ENCODE measurements at places on chromosomes 2 and 18.

DNA sequence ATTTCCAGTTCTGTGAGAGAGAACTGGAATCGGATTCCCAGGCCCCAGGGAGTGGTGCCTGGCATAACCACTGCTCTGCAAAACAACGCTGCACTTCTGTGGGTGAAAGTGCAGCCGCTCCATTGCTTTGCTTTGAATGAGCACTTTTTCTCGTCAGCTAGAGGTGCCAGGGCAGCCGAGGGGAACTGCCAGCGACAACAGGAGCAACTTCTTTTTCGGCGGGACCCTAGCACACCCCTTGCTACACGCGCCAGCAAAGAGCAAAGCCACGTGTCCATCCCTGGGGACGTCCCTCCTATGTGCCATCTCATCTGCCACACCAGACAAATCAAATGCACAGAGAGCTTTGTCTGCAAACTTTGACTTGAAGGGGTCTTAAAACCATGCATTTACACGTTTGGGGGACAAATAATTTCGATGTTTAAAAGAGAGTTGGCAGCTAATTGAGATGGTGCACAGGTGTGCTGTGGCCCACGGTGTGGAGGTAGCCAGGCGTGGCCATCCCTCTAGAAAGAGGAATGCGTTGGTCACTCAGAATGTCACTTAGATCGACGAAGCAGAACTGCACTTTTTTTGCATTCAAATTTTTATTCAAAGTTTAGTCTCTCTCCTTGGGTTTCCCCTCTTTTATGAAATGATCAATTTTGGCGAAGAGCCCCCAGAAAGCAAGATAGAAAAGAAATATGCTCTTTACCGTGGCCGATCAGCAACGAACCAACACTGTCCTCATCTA, 151.8 kb downstream of the MBP start:
- no peak for DNase-seq

- no peak for DNase-seq
These were observed 27.3 kb downstream of the PDIA6 start for GRCh38 chr2:10785260-10785659.

DNA sequence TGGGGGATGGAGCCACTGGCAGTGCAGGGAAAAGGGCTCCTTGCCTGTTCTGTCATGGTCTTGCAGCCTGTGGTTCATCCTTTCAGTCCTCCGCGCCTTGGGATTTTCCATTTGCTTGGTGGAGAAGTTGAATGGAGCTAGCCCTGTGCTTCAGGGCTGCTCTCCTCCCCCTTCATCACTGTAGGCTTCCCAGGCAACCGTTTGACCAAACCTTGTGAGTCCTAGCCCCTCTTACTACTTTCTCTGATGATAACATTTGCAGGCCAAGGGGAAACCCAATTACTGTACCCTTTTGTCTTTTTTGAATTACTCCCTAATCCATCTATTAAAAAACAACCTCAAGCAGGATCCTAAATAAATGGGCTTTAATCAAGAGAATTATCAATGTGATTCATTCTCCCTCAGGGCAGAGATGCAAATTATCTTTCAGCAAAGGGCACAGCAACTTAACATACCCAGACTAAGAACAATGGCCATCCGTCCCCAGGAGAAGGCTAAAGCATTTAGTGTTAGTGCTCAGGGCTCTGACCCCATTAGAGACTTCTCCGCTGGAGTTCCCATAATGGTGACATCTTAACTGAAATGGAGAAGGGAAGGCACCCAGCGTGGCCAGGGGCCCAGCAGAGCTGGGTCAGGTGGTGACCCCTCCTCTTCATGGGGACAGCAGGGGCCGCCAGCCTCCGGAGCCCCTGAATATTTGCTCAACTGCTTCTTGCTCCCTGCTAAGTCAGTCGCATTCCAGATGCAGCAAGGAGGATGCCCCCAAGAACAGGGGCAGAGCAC, 40.7 kb downstream of the RHOB start:
- DNase-seq = no peak

DNA sequence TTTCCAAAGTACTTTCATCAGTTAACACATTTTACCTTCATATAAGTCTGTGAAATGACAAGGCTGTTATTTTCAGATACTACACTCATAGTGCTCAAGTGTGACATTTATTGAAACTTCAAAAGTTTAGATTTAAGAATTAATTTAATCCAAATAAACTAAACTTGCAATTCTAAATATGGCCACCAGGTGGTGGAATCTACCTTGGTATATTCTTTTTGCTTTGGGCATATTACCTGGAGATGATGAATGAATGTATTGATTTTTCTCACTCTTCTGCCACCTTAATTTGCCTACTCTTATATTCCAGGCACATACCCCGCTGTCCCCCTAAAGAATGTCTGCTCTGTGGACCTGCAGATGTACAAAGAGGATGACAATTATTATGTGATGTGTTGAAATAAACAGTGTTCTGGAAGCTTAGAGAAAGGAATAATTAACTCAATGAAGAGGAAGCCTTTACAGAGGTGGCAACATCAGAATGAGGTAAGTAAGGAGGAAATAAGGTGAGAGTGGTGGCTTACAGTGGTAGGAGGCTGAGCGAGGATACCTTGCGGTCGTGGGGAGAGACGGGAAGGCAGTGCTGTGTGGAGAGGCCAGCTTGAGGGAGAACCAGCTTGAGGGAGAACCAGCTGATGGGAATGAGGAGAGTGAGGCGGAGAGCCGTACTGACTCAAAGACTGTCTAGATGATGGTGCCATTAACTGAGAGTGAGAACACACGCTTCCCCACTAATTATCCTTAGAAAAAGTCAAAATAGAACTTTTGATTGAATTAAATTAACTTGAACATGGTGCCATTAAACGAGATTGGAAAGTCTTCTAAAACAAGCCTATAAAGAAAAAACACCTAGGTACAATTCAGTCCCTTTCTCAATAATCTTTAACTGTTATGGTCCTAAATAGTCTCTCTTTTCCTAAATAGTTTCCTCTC, 179.5 kb downstream of the CELF4 start:
- DNase-seq = no peak

GRCh38 chr2:187319441-187320108, 128.5 kb downstream of the CALCRL start:
- no peak for DNase-seq

DNA sequence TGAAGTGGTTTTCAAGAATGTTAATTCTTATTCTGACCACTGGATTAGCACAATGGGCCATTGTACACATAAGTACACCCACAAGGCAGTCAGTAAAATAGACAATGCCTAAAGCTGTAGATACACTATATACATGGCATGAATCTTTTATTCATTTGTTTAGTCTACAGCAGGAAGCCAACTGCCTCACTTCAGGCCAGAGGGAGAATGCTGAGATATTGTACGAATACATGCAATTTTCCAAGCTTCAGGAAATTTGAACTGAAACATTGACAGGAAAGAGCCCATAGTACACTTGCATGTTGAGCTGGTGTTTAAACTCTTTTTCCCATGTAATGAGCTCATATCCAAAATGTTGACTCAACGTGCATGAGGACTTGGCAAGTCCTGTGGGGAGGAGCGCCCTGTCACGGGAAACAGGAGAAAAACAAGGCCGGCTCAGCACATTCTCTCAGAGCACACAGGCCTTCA, 111.6 kb upstream of the CYP1B1 start:
- no peak for DNase-seq

Data from stimulated activated CD4-positive, alpha-beta T cell treated with anti-CD3 and anti-CD28 coated beads, TNF-alpha, amount 100 ng/mL, for 48 hours (primary cell).